OCI-M1 (cell line): ENCODE measurements at places on chromosomes 1 and 21.

GRCh38 chr1:192983349-192983980 lies 75.7 kb downstream of the UCHL5 start:
- DNase-seq, result no peak

- no peak for DNase-seq
Observed at GRCh38 chr1:166933633-166934032, 41.7 kb downstream of the ILDR2 start.

DNA sequence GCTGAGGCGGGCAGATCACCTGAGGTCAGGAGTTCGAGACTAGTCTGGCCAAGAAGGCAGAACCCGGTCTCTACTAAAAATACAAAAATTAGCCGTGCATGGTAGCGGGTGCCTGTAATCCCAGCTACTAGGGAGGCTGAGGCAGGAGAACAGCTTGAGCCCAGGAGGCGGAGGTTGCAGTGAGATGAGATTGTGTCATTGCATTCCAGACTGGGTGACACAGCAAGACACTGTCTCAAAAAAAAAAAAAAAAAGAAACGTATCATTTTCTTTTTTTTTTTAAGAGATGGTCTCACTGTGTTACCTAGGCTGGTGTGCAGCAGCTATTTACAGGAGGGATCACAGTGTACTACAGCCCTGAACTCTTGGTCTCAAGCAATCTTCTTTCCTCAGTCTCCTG lies 47.3 kb downstream of the ITGB3BP start:
- DNase-seq, result no peak

DNA sequence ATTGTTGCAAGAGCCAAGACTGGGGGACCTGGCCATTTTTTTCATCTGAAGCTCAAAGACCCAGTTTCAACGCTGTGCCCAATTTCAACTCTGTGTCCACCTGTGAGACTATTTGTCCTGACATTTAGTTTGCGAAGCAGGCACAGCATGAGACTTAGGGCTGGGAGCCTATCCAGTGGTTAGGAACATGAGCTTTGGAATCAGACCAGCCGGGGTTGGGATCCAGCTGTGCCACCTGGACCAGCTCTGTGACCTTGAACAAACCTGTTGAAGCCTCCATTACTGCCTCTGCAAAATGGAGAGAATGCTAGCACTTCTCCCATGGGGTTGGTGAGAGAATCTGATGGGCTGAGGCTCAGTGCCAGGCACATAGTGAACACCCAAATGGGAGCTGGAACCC lies 206.1 kb upstream of the TMEM51 start:
- no peak for DNase-seq

DNA sequence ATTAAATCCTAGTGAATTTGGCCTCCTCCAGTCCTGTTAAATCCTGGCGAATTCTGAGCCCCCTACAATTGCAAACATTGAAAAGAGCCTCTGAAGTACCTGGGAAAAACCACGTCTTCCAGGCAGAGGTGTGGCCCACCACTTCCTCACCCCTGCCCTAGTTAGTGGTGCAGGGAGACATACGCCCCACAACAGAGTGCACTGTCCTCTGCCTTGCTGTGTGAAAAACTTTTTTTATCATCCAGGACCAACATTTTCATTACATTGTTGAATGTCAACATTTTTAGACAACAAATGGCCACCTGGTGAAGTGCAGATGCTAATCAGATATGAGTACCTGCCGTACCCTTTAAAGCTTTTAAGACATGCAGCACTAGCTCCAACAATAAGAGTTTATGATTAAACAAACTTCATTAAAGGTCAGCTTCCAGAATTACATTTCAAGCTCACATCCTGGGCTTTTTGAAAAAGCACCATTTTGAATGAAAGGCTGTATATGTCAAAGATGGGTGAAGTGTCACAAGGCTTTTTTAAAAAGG lies 13.6 kb upstream of the TMPRSS2 start:
- no peak for DNase-seq

GRCh38 chr1:225596736-225597135 lies 56.2 kb downstream of the ENAH start:
- no peak for DNase-seq

DNA sequence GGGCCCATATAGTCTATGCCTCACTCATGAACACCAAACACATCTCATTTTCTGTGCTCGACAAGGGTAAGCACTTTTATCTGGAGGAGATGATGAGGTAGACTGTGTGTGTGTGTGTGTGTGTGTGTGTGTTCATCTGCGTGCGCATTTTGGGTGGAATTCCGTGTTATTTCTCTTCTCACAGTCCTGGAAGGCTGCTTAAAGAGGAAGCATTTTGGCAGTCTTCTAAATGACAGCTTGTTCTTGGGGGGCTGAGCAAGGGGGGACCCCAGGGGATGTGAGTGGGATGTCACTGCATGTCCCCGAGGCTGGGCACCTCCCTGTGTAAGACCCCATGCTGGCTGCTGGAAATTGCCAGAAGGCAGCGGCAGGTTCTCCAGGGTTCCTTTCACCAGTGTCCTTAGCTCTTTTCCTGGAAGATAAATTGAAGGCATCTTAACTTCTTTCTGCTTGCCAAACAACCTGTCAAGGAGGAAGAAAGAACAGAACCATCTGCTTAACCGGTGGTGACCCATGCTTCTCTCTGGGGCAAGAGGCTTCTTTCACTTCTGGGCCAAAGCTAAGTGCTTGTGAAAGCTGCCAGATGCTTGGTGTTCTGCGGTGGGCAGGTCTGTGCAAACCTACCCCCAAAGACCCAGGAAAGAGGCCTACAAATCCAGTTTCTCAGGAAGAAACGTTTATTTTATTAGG lies 9.9 kb upstream of the RD3 start:
- no peak for DNase-seq

DNA sequence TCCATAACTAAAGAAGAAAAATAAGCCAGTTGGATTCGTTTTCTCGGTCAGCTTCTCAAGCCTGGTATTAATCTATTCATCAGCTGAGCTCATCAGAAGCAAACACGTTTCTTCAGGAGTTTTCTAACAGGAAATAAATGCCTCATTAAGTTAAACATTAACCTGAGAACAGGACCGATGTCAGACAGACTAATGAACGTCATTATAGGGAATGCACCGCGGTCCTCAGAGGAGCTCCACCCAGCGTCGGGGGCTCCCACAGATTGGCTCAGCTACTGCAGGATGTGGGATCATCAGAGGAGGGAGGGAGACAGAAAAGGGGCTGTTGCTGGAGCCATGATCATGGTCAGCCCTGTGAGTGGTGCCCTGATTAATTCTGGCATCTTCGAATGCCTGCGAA lies 615.4 kb downstream of the PTPRU start:
- no peak for DNase-seq

DNA sequence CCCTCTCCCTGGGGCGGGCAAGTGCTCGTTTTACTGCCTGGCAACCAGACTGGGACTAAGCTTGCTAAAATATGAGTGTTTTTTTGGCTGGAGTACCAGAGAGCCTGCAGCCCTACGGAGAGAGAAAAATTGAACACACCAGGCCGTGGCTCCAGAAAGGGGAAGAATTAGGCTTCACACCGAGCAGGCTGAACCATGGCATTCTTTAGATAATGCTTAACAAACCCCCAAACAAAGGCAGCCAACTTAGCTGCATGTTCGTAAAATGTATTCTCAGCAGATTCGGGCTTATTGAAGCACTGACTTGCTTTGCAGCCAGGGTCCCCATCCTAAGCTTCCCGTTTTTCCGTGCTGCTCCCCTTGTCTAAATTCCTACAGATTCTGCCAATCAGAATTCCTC lies 76.6 kb downstream of the LMX1A start:
- DNase-seq, result no peak

- DNase-seq, result peak; percentile 74
Observed at GRCh38 chr21:38223893-38224540, 32.8 kb upstream of the KCNJ15 start.

DNA sequence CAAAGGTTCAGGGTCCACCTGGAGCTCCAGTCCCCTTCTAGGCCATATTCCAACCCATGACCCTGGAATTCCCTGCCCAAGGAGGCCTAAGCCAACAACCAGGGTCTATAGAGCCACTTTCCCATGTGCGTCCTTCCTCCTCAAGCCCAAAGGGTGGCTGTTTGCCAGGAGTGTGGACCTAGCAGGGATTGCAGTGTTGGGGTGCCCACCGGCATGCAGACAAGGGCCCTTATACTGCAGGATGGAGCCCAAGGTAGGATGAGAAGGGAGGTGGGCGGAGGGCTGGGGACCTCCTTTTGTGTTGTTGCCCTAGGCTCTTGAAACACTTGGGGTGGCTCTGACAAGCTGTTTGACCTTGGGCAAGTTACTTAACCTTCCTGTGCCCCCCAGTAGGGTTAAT lies 19.7 kb upstream of the ADGRB2 start:
- DNase-seq, result no peak

- no peak for DNase-seq
Observed at GRCh38 chr1:197673292-197673691, 102.0 kb downstream of the DENND1B start.

GRCh38 chr1:107544285-107544684 lies 403.4 kb downstream of the NTNG1 start:
- no peak for DNase-seq

GRCh38 chr1:79585801-79586200 lies 579.3 kb upstream of the ADGRL4 start:
- DNase-seq, result no peak

- no peak for DNase-seq
Observed at GRCh38 chr1:94228640-94229375, 8.6 kb downstream of the ARHGAP29 start.

GRCh38 chr1:18939398-18940302 lies 16.8 kb downstream of the IFFO2 start:
- DNase-seq, result no peak

GRCh38 chr1:168019407-168019806 lies 82.5 kb upstream of the MPC2 start:
- no peak for DNase-seq

- no peak for DNase-seq
Observed at GRCh38 chr1:160646711-160647328, at the start of gene SLAMF1. Gene SLAMF1, minus strand, starts transcription at chr1:160647044. Its CDS starts 99 bp downstream, at chr1:160646945.

DNA sequence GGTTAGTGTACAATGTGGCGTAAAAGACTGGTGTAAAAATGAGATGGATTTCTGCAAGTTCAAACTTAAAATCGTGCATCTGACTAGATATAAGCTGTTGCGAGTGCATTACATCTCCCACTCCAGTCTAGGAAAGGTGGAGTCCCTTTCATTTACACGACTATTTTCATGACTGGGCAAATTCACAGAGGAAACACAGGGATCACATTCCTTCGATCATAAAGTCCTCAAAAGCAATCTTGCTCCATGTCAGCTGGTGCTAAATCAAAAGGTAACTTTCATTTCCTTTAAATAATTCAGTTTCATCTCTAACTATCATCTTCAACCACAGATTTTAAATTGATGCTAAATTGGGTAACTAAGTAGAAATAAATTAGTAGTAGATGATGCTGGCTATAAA lies 100.0 kb downstream of the HLCS start:
- no peak for DNase-seq

DNA sequence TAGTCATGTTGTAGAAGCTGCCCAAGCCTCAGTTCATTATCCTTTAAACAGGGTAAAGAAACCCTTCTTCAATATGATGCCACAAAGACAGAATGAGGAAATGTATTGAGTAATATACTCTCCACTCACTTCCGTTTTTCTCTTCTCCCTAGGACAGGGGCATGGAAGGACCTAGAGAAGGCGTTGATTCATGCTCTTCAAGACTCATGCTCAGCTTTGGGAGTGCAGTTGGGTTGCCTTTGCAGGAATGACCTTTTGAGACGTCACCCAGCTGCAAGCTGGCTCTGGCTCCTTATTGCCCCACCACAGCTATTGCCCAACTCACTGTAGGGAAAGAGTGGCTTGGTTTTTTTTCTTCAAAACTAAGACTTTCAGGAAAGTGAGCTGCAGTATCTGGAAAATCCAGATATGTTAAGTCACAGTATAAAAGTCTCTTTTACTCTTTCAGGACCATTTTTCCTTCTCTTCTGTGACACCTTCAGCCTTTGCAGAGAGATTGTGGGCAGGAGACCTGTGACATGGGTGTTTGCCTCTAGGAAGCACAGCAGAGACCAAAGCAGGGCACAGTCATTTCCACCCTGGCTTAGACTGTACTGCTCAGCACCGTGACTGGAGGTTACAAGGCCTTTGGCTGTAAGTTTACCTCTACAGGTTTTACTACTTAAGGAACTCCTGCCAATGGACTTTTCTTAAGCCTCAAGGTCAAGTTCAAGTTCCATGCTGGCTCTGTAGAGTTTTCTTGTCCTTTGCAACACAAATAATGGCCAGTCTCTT lies 39.5 kb downstream of the XCL2 start:
- peak; percentile 84 for DNase-seq
